ENCODE measurements at places on chromosomes 12 and 14.

GRCh38 chr14:78088916-78089315, 81.3 kb upstream of the NRXN3 start:
- no peak for DNase-seq

GRCh38 chr12:100995201-100995600, 200.6 kb downstream of the ANO4 start:
- DNase-seq: peak; percentile 47

GRCh38 chr12:131117438-131118245, 163.9 kb downstream of the ADGRD1 start:
- no peak for DNase-seq

- DNase-seq: no peak
Measured at GRCh38 chr12:51359851-51360250, 13.4 kb upstream of the CELA1 start.

GRCh38 chr12:125222876-125223275, 157.6 kb downstream of the AACS start:
- DNase-seq: no peak

- no peak for DNase-seq
Measured at GRCh38 chr12:85740186-85740585, 96.0 kb downstream of the RASSF9 start.

DNA sequence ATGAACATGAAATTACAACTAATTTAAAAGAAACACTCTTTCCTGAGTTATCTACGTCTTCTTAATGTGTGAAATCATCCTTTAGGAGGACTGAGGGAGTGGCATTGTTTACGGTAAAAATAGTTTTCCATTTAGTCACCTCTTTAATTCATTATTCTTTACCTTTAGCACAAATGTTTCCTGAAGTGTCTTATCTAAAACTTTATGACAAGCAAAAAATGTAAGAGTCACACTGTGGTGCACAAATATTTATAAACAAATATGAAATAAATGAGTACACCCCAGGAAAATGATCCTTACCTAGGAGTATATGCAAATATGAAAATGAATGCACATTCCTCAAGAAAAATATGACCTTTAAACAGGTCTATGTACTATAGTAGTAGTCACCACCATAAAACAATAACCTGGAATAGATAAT, 104.6 kb downstream of the PTPRR start:
- DNase-seq: no peak

DNA sequence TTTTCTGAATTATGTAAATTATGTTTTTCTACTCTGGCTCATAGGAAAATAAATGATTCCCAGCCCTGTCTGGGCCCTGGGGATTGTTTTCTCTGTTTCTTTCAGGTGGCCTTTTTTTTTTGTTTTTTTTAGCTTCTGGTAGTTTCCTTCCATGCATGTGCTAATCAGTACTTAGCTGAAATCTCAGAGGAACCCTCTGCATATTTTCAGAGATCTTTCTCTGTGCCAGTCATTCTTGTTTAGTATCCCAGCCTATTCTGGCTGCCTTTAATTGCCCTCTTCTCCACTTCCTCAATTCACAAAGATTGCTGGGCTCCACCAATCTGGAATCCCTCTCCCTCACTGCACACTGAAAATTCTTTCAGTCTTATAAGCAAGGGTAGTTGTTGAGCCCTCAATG, 46.9 kb downstream of the CNOT2 start:
- DNase-seq: peak; percentile 42

- no peak for DNase-seq
Measured at GRCh38 chr12:48910196-48910595, 15.1 kb downstream of the FKBP11 start.

- DNase-seq: no peak
Measured at GRCh38 chr14:33857650-33858049, 93.2 kb downstream of the EGLN3 start.

DNA sequence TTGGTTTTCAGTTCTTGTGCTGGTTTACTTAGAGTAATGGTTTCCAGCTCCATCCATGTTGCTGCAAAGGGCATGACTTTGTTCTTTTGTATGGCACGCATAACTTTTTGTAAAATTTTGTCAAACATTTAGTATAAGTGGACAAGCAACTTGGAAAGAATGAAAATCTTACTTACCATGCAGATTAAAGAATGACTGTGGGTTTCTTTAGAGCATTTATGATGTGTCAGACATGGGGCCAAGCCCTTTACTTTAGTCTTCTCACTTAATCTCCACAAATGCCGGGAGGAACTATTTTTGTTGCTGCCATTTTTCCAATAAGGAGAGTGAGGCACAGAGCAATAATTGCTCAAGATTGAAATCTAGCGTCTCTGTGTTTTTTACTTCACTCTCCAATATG, 652.5 kb upstream of the TBX3 start:
- DNase-seq: no peak

- DNase-seq: peak; percentile 91
Measured at GRCh38 chr14:50225067-50225973, 6.1 kb downstream of the SOS2 start.

DNA sequence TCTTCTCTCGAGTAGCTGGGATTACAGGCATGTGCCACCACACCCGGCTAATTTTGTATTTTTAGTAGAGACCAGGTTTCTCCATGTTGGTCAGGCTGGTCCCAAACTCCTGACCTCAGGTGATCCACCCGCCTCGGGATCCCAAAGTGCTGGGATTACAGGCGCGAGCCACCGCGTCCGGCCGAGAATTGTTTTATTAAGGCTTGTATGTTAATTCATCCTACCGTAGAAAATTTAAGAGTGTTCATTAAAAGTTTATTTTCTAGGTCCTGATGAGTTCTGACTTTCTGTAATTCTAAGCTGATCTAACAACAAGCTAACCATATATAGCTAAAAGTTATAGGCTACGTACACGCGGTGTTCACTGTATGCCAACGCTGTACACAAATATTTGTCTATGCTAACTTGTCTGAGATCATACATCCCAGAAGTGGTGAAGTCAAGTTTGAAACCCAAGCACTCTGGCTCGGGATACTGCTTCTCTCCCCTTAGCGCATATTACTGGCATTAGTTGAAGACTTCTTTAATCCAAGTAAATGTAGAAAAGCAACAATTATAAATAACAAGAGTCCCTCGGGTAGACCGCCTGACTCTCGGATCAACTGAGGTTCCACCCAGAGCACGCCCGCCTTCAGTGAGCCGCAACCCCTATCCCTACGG, 570 bp upstream of the MRPS35 start:
- peak; percentile 55 for DNase-seq

DNA sequence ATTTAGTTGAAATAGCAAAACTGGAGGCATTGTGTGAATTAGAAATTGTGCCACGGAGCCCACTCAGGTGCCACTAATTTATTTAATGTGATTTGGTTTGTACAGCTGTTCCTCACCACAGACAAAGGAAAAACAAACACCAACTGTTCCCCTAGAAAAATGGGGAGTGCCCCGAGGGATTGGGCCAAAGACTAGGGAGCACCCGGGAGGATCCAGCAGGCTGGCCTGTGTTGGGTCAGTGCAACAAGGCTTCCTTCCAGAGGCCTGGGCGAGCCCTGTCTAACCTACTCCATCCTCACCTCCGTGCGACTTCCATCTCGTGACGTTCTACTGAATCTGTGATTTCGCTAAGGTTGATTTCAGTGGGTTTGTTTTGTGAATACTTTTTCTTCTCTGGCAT, 206.2 kb downstream of the CHST11 start:
- no peak for DNase-seq

DNA sequence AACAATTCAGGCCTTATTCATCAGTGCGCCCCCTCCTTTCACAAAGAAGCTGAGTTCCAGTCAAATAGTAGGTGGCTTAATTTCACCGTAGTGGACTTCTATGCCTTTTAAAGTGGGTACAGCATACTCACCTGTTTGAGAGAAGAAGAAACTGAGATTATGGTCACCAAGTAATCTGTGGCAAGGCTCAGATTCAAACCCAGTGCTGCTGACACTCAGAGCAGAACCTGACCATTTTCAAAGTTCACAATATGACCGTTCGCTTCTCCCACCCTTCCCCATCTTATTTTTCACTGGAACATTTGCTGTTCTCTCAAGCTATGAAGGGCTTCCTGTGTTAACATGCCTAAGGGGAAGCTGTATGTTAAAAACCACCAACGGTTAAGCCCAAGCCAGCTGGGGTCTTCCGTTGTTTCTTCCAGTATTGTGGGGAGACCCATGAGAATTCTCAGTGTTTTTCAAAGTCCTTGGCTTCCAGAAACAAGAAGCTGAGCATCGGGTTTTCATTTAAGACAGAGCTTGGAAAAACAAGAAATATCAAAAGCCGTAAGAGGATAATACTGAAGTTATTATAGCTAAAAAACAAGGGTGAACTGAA, 6.1 kb upstream of the PSMA6 start:
- DNase-seq: no peak

GRCh38 chr12:32117316-32117715, 10.7 kb downstream of the BICD1 start:
- no peak for DNase-seq

DNA sequence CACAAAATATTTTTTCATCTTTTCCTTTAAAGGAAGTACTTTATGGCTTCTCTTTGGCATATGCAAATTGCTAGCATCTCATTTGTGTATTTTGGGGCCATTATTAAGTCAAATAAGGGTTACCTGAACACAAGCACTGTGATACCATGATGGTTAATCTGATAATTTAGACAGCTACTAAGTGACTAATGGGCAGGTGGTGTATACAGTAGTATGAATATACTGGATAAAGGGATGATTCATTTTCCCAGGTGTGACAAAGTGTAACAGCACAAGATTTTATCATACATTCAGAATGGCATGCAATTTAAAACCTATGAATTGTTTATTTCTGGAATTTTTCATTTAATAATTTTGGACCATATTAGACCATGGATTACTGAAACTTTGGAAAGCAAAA, 27.2 kb upstream of the ANO4 start:
- no peak for DNase-seq

DNA sequence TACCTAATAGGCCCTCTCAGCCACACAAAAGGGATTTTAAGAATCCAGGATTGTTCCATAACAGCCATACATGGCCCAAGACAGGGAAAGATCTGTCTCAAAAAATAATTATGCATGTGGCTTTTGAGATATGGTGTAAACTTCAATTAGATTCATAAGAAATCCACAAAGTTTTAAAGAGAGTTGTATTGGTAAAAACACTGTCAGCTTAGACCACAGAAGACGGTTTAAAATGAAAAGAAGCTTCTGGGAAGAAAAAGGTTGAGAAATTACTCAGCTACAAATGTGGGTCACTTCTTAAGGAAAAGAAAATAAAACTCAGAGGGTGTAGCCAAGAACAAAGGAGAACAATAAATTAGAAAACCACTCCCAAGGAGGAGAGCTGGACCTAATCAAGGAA, 191.4 kb downstream of the KIF26A start:
- DNase-seq: no peak

- no peak for DNase-seq
Measured at GRCh38 chr12:96570579-96570978, 81.2 kb downstream of the CFAP54 start.

- DNase-seq: no peak
Measured at GRCh38 chr14:91380610-91381371, 36.8 kb downstream of the CCDC88C start.

DNA sequence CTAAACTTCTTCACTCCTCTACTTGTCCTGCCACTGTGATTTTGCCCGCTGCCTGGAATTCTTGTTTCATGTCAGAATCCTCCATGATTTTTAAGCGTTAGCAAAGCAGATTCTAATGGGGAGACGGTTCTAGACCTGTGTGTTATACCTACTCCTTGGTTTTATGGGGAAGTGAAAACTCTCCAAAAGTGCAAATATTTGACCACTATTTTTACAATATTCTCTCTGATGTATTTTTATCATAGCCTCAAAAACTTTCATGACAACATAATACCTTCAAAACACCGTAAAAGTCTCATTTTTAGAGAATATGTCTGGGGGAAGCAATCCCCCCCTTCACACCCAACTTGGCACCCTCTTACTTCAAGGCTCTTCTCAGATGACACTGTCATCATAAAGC, 12.9 kb upstream of the KRAS start:
- DNase-seq: no peak

DNA sequence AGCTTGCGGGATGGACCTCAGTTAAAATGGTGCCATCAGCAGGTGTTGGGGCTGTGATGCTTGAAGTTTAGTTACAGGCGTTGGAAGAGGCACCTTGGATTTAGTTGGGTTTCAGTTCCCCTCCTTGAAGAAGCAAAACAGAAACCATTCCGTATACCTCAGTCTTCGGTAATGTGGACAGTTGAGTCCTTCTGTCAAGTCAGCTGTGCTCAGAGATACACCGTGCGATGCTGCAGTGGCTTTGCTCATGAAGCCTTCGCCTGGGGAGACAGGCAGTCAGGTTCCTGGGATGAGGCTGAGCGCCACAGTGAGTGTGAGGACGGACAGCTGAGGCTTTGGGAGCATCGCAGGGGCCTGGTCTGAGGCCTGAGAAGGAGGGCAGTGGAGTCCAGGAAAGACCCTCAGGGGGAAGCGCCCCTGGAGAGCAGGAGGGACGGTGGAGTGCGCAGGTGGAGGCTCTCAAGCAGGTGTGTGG, 7.4 kb downstream of the RAN start:
- DNase-seq: no peak

GRCh38 chr14:38999949-39000348, 103.1 kb downstream of the SEC23A start:
- DNase-seq: no peak

DNA sequence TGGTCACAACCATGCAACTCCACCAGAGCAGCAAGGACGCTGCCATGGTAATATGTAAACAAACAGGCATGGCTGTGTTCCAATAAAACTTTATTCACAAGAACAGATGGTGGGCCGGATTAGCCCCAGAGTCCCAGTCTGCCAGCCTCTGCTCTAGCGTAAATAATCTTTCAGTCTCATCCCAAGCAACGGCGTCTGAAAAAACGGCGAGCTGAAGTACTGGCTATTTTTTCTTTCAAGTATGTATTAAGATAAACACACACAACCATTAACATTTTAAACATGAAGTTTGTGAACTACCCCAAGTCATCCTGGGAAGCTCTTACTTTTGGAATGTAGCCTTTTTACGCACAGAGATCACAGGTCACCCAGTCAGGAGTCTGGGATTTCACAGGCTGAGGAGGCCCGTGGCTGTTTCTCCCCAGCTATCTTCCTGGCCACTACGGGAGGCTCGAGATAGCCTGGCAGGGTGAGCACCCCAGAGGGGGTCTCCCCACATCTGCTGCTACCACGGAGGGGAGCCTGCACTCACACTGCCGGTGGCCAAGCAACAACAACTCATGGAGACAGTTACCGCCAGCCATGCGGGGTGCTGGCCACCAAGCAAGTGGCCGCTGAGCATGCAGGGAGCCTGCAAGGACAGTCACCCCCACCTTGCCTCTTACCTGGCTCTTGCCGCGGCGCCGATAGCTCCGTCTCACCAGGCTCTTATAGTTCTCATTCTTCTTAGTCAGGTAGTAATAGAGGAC, 124.6 kb downstream of the RFLNA start:
- DNase-seq: no peak

GRCh38 chr14:69047255-69047654, 68.2 kb upstream of the ACTN1 start:
- DNase-seq: no peak

DNA sequence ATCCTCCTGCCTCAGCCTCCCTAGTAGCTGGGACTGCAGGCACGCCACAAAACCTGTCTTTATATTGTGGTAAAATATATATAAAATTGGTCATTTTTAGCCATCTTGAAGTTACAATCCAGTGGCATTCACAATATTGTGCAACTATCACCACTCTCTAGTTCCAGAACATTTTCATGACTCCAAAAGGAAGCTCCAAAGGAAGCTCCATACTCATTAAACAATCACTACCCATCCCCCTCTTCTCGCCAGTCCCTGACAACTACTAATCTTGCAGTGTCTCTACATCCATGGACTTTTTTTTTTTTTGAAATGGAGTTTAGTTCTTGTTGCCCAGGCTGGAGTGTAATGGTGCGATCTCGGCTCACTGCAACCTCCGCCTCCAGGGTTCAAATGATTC, 3.1 kb downstream of the GCH1 start:
- DNase-seq: no peak
